CD4-positive, alpha-beta T cell treated with Interleukin-12 subunit alpha and Interleukin-12 subunit beta, for 1 hour (primary cell): ENCODE measurements at places on chromosomes 2 and 18.

DNA sequence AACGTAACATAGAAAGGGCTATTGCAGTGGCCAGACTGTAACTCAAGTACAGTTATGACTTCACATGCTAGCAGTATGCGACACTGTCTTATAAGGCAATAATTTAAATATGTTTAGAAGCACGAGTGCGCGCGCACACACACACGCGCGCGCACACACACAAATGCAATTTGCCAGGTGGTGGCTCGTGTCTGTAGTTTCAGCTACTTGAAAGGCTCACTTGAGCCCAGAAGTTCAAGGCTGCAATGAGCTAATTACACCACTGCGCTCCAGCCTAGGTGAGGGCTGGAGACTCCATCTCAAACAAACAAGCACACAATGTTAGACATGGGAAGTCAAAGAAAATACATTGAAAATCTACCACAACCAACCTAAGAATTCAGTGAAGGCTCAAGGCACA lies 103.7 kb downstream of the USP34 start:
- DNase-seq = no peak

GRCh38 chr2:237310515-237311114 lies 103.3 kb downstream of the COL6A3 start:
- no peak for DNase-seq

- no peak for DNase-seq
Observed at GRCh38 chr2:141105763-141106162, 1025.1 kb downstream of the LRP1B start.

DNA sequence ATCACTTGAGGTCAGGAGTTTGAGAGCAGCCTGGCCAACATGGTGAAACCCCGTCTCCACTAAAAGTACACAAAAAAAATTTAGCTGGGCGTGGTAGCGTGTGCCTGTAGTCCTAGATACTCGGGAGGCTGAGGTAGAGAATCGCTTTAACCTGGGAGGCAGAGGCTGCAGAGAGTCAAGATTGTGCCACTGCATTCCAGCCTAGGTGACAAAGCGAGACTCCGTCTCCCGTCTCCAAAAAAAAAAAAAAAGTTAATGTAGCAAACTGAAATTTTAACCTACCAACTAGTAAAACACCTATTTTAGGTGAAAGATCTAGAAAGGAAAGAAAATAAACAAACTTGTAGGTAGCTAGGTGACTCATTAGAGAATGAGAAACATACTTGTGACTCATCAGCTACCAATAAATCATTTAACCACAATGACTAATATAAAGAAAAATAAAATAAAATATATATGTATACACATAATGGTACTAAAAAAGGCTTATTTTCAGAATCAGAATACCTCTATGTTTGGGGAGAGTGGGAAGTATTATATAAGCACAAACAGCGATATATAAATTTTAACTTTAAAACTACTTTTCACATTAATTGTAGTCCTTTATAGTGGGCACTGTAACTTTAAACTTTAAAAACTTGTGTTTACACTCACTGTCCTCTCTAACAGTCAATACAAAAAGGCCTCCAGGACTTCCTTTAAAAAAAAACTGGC lies 36.6 kb downstream of the DARS1 start:
- peak; percentile 47 for DNase-seq

DNA sequence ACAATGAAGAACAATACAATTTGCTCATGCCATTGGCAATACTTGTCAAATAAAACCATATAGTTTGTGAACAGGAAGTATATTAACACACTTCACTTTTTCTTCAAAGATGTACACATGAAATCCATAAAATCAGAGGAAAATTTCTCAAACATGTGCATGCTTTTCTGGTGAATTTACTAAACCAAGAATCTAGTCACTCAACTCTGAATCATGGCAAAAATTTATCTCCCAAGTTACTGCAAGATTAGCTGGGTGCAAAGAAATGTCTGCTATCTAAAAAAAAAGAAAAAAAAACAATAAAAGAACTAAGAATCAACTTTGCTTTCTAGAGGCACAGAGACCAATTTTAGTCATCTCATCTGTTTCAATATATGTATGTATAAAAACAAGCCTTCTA lies 419.2 kb downstream of the NR4A2 start:
- DNase-seq = no peak

DNA sequence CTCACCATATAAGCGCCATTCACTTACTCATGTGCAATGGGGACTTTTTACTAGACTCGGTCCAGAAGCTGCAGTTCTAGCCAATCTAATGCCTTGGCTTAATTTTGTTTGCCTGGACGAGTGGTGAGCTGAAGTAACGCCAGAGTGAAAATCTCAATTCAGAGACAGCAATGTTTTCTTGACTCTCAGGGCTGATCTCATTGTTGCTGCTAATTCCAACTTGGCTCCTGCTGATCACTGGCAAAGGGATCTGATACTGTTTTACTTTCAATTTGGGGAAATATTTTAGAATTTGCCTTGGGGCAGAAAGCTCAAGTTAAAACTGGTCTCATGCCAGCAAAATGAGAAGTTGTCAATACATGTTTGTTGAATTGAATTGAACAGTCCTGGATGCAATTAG lies 906.6 kb upstream of the CDH2 start:
- no peak for DNase-seq

DNA sequence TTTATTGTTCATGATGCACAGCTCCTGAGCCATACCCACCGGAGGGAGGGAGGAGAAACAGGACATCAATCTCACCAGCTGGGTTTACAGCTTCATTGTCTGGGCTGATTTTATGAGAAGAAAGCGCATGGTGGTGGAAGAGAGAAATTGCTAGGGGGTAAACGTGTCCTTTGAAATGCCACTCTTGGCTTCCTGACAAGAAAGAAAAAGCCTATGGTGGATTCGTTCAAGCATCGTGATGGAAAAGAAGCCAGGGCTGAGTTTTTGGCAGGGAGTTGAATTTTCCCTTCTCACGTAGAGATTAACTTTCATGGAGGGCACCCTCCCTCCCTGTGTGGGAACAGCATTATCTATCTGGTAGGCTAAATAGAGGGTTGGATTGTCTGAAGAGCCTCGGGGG lies 502.0 kb downstream of the SLC4A3 start:
- DNase-seq = no peak

GRCh38 chr2:161746891-161747535 lies 122.8 kb downstream of the SLC4A10 start:
- no peak for DNase-seq

DNA sequence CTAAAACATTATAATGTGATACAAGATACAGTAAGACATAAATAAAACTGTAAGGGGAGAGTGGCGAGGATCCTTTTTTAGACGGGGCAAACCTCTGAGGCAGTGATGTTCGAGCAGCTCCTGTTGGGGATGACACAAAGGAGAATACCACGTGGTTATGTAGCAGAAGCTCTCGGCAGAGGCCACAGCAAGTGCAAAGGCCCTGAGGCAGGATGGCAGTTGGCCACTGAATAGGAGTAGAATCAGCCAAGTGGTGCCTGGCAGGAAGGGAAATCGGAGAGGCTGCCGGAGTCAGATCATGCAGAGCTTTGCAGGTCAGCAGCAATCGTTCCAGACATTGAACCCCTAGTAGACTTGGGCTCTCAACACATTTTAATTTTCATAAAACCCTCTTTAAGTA lies 19.1 kb downstream of the NOSTRIN start:
- no peak for DNase-seq

GRCh38 chr18:54335638-54336173 lies 22.0 kb downstream of the STARD6 start:
- DNase-seq = no peak

DNA sequence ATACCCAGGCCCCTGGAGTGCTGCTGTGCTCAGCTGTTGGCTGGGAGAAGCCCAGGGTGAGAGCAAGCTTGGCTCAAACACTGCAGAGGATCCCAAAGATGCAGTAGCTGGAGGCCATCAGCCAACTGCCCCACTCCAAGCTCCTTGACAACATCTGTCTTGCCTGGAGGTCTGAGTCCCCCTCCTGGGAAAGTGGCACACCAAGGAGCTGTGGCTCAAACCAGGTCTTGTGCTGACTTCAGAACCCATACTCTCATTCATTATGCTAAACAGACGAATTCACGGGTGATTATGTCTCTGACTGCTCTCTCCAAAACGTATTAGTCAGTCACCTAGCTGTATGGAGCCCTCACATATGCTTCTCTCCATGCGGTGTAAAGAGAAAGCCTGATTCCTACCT lies 206.1 kb downstream of the TTC32 start:
- no peak for DNase-seq

- DNase-seq = no peak
Observed at GRCh38 chr18:65608471-65608870, 142.3 kb upstream of the CDH7 start.

GRCh38 chr2:134386310-134386709 lies 132.4 kb downstream of the MGAT5 start:
- DNase-seq = no peak

DNA sequence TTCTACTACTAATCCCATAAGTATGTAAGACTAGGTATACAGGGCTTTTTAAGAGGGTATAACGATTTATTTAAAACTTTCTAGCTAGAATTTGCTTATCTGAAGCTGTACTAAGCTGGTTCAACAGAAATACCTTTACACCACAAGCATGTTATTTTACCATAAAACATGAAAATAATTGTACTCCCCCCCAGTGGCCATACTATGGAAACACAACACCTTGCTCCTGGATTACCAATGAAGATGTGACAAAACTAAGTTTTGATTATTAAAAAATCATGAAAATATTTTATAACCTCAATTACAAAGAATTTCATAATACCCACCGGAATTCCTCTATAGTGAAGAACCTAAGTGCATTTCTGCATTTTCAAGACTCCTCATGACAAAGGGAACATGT lies 27.3 kb downstream of the LPIN2 start:
- peak; percentile 78 for DNase-seq

DNA sequence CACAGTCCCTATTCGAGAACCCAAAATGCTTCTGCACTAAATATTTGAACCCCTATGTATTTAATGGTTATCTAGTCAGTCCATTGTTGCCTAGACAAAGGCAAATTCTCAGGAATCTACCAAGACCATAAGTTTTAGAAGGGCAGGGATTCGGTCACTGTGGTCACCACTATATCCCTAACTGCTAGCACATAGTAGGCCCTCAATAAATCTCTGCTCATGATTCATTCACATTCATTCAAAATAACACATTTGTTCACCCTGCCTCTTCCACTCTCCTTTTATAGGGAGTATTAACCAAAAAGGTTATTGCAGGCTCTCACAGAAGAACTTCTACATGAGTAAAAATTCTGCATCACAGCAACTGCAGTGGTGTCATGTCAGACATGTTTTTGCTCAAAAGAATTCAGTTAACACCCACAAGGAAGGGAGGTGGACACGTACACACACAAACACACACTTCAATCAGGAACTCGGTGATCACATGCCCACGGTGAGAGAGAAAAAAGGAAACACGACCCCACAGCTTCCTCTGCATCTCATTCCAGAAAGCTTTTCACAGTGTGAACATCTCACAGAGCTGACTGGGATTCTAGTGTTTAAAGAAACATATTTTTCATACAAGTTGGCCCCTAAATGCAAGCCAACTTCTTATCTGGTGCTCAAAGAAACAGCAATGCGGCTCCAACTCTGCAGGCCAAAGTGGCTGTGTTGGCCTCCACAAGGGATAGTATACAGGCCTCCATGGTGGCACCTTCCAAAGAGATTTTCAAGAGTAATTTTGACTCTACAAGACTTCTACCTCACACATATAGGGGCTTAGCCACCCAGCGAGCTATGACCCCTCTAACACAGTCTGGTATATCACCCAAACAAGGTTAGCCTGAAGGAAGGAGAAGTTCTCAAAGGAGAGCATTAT lies 98.0 kb downstream of the ANKRD44 start:
- DNase-seq = peak; percentile 62

GRCh38 chr18:67468038-67468437 lies 48.5 kb downstream of the DSEL start:
- DNase-seq = no peak

DNA sequence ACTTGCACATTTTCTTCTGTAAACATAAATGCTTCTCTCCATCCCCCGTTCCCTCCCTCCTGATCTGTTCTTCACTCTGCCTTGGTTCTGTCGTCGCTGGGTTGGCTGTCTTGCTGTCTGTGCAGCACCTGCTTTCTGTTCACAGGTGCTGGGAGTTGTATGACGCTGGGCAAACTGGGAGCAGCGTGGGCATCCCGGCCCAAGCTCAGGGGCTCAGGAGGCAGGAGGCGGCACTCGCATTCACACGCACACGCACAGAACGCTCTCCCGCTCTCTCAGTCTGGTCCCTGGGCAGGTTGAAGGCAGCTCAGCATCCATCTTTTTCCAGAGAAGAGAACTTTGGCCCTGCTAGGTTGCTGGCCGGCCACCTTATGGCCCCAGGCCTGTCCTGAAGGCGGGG lies 55.7 kb downstream of the GBX2 start:
- DNase-seq = no peak

GRCh38 chr2:29245742-29246382 lies 130.6 kb downstream of the CLIP4 start:
- no peak for DNase-seq

DNA sequence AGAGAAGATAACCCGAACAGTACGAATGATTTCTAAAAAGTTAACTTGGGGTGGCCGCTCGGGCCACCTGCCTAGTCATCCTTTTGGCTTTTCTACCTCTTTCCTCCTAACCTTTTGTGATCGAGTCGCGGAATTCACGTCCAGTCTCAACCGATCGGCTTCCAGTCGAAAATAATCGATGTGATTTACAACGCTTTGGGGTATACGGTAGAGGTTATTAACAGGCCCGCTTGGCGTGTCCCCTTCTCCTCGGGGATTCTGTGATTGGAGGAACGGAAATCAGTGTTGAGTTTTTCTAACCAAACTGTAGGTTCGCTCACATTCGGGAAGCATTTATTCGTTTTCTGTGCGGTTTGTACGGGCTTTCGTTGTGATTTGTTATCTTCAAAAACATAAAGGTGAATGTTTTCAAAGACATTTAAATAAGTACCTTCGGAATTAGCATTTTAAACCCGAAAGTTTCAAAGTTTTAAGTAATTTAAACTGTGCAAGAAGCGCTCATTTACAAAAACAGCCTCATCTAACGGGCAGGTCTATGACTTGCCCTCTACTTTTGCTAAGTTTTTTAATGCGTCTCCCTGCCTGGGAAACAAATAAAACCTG lies 588 bp upstream of the FOXI3 start:
- no peak for DNase-seq

GRCh38 chr2:6523476-6523875 lies 342.2 kb downstream of the CMPK2 start:
- no peak for DNase-seq

GRCh38 chr2:75303227-75303626 lies 103.9 kb upstream of the TACR1 start:
- no peak for DNase-seq

DNA sequence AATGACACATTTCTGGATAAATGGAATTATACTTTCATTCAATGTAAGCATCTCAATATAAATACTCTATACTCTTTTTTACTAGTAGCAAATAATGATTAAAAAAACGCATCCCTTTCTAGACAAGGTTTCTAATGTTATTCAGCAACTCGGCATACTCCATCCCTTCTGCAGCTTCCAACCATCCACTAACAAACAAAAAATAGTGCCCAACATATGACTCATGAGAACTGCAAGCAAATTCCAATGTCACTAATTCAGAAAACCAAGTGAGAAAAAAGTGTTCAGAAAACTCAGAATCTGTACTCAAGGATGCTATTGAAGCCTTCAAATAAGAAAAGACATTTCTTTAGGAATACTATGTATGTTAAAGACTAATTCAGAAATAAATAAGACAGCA lies 140.0 kb downstream of the BAZ2B start:
- DNase-seq = no peak
